ENCODE measurements at places on chromosomes 12 and 14.

DNA sequence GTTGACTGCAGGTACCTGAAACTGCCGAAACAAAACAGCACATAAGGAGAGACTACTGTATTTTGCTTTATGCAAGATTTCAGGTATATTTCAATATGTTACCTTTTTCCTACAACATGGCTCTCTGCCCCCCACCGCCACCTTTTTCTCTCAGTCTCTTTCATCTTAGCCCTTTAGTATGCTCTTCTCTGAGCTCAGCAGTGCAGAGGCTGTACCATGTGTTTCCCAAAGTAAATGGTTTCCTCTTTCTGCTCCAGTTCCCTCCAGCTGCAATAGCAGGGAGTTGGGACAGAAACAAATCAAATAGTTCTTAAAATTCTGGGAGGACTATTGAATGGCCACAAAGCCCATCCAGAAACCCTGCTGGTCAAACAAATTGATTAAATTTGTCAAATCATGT is 4.3 kb downstream of the AMN1 start:
- no peak for DNase-seq

GRCh38 chr12:116382686-116383530 is 105.4 kb upstream of the MED13L start:
- DNase-seq: no peak

- no peak for DNase-seq
These were observed 67.4 kb downstream of the MVK start for GRCh38 chr12:109640961-109641360.

DNA sequence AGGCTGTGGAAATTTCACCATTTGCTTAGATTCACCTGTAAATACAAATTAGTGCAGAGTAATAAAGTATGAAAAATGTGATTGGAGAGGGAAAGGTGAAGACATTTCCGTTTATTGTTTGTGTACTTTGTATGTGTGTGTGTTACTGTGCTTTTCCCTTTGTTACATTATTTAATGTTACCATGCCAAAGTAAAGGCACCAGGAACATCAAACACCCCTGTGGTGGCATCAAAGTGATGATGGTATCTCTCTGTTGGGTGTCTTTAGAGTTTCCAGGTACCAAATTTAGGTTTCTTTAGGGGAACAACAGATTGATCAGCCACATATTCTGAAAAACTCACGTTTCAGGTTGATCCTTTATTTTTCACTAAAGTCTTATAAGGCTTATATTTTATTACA is 189.0 kb upstream of the FBXO33 start:
- no peak for DNase-seq

DNA sequence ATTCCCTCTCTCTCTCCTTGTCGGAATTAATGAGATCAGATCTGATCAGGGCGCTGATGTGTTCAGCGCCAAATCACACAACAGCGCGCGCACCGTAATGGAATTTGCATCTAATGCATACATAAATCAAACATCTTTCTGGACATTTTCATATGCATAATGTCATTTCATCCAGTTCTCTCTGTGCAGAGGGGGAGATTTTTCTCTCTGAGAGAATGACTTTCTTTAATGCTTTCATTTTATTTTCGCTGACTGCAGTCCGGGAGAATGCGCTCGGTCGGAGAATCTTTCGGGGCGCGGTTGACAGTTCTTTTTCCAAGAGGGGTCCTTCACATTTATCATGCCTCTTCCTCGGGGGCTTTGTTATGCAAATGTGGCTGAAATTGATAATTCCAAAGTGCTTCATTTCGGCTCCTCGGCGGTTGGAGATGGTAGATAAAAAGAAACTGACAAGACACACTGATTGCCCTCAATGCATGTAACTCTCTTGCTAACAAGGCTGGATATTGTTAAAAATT is 615.9 kb downstream of the VRK1 start:
- DNase-seq: no peak

GRCh38 chr14:63788011-63788933 is 60.4 kb upstream of the SGPP1 start:
- DNase-seq: no peak

GRCh38 chr12:26617513-26617912 is 215.5 kb downstream of the ITPR2 start:
- DNase-seq: no peak

- no peak for DNase-seq
These were observed 31.1 kb downstream of the AK7 start for GRCh38 chr14:96422992-96423391.

DNA sequence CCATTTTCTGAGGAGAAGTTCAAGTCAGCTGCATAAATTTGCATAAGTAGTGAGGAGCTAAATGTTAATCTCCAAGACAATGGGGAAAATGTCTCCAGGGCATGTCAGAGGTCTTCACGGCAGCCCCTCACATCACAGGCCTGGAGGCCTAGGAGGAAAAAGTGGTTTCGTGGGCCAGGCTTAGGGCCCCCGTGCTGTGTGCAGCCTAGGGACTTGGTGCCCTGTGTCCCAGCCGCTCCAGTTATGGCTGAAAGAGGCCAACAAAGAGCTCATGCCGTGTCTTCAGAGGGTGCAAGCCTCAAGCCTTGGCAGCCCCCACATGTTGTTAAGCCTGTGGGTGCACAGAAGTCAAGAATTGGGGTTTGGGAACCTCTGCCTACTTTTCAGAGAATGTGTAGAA is 41.9 kb upstream of the RD3L start:
- DNase-seq: no peak

DNA sequence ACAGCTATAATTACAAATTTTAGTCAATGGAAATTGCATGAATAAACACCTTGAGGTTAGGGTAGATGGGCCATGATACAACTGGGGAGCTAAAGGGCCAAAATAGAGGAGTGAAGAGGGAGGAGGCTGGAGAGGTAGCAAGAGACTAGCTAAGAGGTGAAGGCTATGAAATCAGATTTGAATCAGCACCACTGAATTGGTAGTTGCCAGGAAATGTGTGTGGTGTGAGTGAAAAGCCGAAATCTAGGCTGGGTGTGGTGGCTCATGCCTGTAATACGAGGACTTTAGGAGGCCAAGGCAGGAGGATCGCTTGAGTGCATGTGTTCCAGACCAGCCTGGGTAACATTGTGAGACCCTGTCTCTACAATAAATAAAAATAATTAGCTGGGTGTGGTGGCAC is 22.7 kb downstream of the YY1 start:
- no peak for DNase-seq

GRCh38 chr14:63752449-63753169 is 24.7 kb upstream of the SGPP1 start:
- no peak for DNase-seq

GRCh38 chr12:114895827-114896226 is 211.9 kb upstream of the TBX3 start:
- no peak for DNase-seq

- no peak for DNase-seq
These were observed 77.5 kb downstream of the LRRC9 start for GRCh38 chr14:59997449-59997848.

GRCh38 chr14:52318826-52319645 is 4.9 kb downstream of the PTGER2 start:
- DNase-seq: no peak

- no peak for DNase-seq
These were observed 8.3 kb upstream of the MYL2 start for GRCh38 chr12:110928700-110929099.

DNA sequence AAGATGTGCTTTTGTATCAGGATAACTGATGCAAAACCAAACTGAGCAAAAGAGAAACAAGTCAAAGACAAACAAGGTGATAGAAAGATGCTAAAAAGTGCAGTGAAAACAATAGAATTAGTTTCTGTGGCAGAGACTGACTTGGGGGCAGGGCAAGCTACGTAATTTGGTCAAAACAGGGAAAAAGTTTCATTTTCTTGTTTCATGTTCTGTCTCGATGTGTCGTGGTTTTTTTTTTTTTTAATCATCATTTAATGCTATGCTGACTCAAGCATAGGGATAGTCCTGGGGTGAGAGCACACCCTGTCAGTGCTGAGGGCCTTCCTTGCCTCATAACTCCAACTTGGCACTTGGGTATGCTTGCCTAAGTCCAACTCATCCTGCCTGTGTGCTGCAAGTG is 144.1 kb upstream of the PTPRQ start:
- no peak for DNase-seq

DNA sequence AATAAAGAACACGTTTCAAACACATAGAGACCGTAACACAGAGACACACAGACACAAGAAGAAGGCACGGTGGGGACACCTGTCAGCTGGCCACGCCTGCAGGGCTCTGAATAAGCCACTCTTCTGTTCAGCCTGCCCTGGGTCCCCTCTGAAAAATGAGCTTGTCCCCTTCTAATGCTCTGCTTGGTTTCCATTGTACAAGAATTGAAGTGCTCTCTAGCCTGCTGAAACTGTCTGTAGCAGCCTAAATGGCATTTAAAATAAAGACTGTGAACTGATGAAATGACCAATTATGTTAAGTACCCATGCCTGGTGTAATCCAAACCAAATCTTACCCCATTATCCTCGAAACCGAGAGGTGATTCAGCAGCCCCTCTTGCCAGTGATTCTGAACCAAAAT is 139.8 kb downstream of the FOXN3 start:
- no peak for DNase-seq

DNA sequence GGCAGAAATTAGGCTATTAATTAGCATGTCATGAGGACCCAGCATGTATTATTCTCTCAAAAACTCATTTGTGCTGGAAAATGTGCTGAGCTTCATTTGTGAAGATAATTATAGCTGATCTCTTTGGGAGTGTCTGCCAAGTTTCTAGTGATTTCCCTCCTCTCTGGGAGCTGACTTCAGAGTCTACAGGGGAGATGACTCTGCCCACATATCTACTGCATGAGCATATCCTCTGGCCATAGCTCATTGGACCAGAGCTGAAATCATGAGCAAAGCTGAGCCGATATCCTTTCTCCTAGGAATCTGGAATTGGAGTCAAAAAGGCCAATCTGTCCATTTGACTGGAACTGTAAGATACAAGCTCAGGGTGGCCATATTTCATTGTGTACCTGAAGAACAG is 5.9 kb downstream of the CCDC198 start:
- DNase-seq: no peak

GRCh38 chr12:131621701-131622421 is 89.0 kb upstream of the SFSWAP start:
- no peak for DNase-seq

DNA sequence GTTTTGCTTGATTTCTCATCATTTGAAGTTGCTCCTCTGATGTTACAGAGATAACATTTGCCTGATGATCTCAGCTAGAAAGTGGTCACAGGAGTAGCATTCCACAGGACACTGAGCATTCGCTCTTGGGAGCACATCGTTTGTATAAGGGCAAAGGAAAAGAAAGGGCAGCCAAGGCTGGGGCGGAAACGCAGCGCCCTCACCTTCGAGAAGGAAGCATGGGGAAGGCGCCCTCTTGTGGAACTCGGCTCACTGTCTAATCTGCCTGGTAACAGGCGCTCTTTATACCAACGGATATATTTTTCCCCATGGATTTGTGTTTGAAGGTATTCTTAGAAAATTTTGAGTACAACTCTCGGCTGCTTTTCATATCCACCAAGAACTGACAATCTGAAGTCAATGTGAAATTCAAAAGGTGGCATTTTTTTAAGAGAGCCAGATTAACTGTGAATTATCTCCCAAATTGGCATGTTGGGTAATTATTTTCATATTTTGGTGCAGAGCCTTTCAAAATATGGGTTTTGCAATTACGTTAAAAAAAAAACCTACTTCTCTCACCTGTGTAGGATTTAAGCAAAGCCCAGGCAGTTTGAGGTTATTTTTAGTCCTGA is 172.7 kb downstream of the CAND1 start:
- DNase-seq: peak; percentile 60

DNA sequence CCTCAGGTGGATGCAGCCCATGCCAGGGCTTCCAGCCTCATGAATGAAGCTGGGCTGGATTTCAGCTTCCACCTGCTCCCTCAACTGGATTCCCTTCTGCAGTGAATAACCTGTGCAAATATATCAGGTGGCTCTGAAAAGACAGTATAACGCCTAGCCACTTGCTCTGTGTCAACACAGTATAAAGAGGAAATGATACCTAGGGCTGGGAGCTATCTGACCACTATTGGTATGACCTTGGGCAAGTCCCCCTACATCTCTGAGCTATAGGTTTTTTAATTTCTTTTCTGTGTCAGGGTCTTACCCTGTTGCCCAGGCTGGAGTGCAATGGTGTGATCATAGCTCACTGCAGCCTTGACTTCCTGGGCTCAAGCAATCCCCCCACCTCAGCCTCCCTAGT is 19.8 kb downstream of the ISM2 start:
- no peak for DNase-seq

DNA sequence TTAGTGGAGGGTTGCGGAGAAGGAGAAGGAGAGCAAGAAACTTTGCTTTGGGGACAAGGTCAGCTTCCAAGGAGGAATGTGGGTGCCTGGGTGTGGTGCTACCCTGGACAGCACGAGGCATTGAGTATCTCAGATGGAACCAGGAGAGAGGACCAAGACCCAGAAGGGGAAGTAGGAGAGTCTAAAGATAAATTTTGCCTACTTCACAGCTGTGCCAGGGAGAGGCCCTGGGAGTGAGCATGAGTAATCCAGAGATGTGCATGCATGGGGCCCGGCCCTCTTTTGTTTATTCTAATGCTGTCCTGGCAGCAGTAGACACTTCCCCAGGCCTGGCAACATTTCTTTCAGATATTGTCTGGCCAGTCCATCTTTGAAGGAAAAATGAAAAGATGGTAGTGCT is 49.5 kb upstream of the GNPNAT1 start:
- DNase-seq: no peak

- DNase-seq: no peak
These were observed 491.9 kb downstream of the MED13L start for GRCh38 chr12:115785548-115785947.

- DNase-seq: no peak
These were observed 98.1 kb downstream of the DDHD1 start for GRCh38 chr14:53055003-53055402.

GRCh38 chr12:120678572-120678971 is 8.4 kb upstream of the MLEC start:
- no peak for DNase-seq

GRCh38 chr12:116360579-116361413 is 83.3 kb upstream of the MED13L start:
- no peak for DNase-seq

Data from stimulated activated CD4-positive, alpha-beta T cell treated with anti-CD3 and anti-CD28 coated beads, Interleukin-1b, Interleukin-23, amount 100 ng/mL, for 24 hours (primary cell).